ENCODE measurements at places on chromosomes 5 and 9. TPM values are rescaled to one million over a fixed set of nuclear protein-coding genes. Genes with fewer than 3 reads are reported as not detected.

DNA sequence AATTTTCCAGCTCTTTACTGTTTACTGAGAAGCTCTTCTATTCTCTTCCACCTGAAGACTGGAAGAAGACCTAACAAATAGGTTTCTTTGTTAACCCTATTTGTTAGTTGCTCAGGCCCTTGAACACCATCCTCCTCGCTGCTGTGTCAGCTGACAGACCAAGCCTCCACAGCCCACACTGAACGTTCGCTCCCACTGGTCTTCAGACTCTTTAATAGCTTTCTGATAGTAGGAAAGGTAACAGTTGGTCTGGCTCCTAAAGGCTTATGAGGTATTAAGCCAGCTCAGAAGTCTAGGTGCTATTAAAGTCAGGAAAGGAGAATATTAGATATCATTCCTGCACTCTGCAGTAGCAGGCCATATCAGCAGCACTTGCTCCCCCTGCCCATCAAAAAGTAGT, 23.3 kb upstream of the F2R start:
- no peak for DNase-seq

DNA sequence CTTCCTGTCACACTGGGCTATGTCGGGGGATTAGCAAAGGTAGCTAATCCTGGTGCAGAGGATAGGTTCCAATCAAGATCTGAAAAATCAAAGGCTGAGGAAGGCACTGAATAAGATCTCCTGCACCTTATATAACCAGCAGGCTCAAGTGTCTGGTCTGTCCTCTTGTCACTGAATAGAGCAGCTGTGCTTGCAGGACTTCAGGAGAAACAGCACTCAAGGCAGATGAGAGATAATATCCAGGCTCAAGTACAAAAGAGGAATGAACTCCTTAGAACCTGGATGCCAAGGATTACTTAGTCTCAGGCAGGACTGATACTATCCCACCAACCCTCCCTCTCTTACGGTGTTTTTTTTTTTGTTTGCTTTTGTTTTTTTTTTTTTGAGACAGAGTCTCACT, 108.8 kb upstream of the LRRTM2 start:
- DNase-seq: no peak

The ANKH gene
- total RNA-seq: 156 TPM

The GDA gene
- total RNA-seq: 2.4 TPM

The BDP1 gene
- 44.0 TPM for total RNA-seq

GRCh38 chr9:111744363-111744762, 50.4 kb downstream of the SHOC1 start:
- DNase-seq: no peak

GRCh38 chr9:114300153-114300845, 22.6 kb upstream of the ORM1 start:
- peak; percentile 40 for DNase-seq

The OR1J2 gene
- not detected for total RNA-seq

The PROB1 gene
- total RNA-seq: 1.6 TPM

The NINJ1 gene
- total RNA-seq: 53.5 TPM

DNA sequence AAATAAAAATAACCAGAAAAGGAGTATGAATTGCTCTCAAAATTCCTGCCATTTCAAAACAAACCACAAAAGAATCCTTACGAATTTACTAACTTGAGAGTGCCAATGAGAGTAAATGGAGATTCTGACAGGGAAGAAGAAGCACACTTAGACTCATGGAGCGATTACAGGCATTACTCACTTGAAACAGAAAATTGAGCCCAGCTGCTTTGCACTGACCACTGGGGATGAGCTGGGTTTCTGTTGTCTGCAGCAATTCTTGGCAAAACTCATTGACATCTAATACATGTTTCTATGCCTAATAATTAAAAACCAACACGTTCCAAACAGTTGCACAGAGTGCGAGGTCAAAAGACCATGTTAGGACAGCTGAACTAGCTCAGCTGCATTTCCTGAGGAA, 731.6 kb downstream of the DNAH5 start:
- DNase-seq: no peak

Measured in sciatic nerve (tissue), 2 donors.